ENCODE measurements at places on chromosomes 1 and 21.

GRCh38 chr1:97270508-97271307 lies 549.1 kb downstream of the PTBP2 start:
- no peak for DNase-seq

DNA sequence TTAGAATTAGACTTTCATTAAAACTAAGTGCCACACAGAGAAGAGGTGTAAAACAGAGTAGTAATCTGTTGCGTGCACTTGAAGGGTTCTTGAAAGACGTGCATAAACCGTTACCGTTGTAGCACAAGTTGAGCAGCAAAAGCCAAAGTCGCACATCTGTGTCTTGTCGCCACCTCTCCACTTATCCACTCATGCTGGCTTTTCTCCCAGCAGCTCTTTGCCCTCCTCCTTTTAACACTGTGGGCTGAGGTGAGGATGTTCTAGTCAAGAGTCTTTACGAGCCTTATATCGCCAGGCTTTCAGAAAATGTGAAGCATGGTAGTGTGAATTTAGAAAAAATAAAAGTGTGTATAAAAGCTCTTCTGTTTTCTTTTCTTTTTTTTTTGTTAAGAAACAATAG lies 48.0 kb downstream of the NR5A2 start:
- DNase-seq, result no peak

- DNase-seq, result no peak
Measured at GRCh38 chr1:19802269-19802668, 2.6 kb upstream of the TMCO4 start.

GRCh38 chr21:38810034-38810825 lies 4.5 kb downstream of the ETS2 start:
- DNase-seq, result no peak

- DNase-seq, result no peak
Measured at GRCh38 chr1:209884665-209885117, 53.3 kb upstream of the SYT14 start.

DNA sequence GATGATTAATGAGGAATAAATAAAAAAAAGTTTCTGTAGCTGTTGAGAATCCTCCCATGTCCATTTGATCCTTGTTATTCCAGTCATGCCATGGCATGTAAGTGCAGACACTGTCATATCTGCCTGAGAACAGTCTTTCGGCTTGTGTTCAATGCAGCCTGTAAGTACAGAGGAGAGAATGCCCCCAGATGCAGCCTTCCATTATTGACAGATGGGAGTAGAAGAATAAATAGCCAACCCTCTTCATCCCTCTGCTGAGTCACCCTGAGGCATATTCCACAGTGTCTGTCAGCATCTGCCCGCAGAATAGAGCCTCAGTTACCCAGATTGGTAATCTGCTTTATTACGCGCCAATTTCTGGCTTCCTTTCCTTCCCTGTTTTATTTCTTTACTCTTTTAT lies 139.4 kb downstream of the LRRC7 start:
- no peak for DNase-seq

GRCh38 chr1:40265298-40265697 lies 7.3 kb downstream of the ZMPSTE24 start:
- no peak for DNase-seq

GRCh38 chr1:85225624-85226380 lies 25.0 kb upstream of the SYDE2 start:
- DNase-seq, result no peak

GRCh38 chr1:228370941-228371740 lies 35.5 kb downstream of the TRIM11 start:
- no peak for DNase-seq

DNA sequence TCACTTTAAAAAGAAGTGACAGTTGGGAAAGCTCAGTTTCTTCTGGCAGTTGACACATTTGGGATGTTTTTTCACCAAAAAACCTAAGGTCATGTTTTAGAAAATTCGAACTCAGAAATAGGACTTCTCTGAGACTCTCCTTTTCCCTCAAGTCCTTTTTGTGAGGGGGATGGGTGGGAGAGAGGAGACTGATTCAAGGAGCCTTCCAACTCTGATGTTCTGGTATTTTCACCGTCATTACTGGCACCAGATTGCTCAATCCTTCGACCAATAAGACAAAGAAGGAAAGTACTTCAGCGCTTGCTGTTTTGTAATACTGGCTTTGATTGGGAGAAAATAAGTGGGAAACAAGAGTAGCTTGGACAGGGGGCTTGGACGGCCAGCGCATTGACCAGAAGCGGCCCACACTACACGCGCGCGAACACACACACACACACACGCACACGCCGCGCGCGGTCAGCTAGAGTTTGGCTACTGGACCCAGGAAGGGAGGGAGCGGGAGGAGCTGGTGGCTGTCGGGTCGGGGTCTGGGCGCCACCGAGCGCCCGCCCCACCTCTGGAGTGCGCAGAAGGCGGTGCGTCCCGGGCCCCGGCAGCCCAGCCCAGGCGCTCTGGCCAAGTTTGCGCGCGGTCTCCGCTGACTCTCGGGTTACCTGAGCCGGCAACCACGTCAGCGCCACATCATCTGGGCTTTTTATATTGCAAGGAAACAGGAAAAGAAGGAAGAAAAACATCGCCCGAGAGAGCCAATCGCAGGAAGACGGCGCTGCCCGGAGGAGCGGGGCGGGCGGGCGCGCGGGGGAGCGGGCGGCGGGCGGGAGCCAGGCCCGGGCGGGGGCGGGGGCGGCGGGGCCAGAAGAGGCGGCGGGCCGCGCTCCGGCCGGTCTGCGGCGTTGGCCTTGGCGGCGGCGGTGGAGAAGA lies at the start of gene KCNK1:
Gene KCNK1, plus strand, starts transcription at position 855 of the 921 bp plus-strand sequence. Its CDS starts 66 bp downstream, at position 921.
- DNase-seq, result no peak

- DNase-seq, result no peak
Measured at GRCh38 chr1:84946631-84947030, 50.3 kb downstream of the MCOLN2 start.

GRCh38 chr21:10464975-10465374 lies 56.4 kb upstream of the TPTE start:
- DNase-seq, result no peak

DNA sequence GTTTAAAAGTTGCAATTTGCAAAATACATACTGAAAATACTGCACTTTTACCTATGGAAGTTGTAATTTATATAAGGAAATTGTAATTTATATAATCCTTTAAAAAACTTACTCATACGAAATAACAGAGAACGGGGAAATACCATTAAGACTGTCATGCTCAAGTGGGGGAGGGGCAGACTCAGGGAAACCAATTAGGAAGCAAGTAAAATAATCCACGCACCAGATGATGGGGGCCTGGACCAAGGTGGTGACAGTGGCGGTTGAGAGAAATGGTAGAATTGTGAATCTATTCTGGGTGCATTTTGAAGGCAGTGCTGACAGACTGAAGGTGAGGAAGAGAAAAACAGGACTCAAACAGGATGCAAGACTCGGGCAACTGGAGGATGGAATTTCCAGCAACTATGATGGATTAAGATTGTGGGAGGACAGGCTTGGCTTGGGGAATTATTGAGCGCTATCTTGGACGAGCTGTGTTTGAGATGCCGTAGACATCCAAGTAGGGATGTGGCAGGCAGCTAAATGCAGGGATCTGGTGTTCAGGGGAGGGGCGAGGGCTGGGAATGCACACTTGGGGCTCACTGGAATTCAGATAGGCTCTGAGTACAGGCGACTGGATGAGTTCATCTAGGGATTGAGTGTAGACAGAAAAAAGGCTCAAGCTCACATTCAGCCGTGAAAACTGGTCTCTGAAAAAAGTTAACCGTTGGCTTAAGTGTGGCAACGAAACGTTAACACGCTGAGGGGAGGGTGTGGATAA lies 977 bp downstream of the LCA5L start:
- no peak for DNase-seq

DNA sequence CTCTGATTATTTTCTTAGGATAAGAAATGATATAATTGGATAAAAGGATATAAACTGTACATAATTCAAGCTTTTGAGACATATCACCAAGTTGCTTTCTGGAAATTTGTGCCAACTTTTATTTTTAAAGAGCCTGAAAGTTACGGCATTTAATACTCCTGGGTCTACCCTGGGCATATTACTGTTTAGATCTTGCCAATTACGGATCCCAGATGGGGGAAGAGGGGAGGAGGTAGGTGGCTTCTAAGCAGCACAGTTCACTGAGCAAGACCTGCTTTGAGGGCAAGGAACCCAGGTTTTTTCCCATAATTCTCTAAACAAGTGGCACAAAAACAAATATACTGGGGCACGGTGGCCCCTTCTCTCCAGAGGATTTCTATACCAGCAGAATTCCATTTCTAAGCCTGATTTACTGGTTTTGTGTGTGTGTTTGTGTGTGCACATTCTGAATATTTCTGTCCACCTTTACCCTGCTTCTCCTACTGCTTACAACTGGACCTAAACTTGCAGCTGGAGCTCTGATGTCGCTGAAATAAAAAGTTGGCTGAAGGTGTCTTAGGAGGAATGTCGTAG lies 76.7 kb downstream of the LAMC2 start:
- DNase-seq, result no peak

DNA sequence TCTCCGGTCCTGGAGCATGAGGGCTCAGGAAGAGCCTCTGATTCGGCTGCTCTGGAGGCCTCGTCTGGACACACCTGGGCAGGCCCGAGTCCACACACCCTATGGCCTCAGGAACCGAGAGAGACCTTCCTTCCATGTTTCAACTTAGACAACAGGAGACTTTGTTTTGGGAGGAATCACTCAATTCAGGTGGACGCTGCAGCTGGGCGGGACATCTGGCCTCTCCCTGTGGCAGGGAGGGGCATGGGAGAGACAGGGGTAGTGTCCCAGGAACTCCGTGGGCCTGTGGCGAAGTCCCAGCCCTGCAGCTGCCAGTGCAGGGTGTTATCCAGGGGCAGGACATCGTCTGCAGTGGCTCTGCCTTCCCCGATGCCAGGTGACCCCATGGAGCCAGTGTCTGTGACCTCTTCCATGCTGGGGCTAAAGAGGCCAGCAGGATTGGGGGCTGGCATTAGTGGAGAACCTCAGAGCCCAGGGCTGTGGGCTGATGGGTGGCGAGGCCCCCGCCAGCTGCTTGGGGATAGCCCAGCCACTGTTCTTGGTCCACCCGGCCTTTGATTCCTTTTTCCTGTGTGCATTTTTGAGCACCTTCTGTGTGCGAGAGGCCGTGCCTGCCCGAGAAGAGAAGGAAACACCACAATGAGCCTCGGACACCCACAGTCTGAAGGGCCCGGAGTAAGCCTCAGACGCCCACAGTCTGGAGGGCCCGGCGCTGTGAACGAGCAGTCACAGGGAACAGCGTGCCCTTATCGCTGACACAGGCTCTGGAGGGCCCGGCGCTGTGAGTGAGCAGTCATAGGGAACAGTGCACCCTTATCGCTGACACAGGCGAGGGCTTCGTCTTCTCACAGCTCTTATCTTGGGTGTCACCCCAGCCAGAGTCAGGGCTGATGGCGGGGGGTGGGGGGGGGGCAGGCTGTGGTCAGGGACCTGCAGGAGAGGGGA lies 6.2 kb downstream of the COL18A1 start:
- DNase-seq, result no peak

GRCh38 chr1:193115629-193116227 lies 6.1 kb upstream of the CDC73 start:
- no peak for DNase-seq

GRCh38 chr1:185208626-185209180 lies 51.7 kb downstream of the SWT1 start:
- DNase-seq, result no peak

GRCh38 chr1:18013216-18013615 lies 94.4 kb upstream of the IGSF21 start:
- no peak for DNase-seq

DNA sequence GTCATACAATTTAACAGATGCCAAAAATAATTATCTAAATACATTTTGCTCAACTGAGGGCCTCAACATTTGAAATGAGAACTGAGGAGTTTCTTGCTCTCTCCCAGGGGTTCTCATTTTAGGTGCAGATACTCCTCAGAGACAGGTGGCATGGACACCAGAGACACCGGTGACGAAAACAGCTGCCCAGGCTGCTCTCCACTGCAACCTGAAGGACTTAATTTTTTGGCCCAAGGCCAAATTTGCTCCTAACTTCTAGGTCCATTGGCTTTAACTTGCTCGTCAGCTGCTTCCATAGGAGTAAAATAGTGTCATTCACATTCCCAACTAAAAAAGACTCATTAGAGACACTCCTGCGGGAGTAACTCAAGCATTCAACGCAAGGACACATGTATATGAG lies 87.0 kb downstream of the NRIP1 start:
- no peak for DNase-seq

DNA sequence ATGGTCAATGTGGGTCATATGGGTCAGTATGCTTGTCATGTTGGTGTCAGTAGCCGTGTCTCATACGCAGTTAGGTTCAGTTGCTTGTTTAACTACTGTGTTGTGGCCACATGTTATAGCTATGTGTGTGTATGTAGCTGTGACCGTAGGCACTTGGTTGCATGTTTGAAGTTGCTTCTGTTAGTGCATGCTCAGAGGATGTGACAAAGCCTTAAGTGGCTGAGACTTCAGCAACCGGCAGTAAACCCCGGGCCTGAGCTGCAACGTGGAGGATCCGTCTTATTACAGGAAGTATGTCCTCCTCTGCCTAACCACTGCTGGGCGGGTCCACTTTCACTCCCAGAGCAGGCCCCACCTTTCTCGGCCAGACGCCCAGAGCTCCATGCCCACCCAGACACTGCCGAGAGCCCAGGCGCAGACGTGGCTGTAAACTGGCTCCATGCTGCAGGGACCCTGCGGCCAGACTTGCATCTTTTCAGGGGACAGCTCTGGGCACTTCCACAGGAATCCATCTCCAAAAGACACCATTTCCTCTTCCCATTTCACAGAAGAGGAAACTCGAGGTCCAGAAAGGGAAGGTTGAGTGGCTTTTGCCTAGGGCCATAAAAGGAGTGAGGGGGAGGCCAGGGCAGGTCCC lies 2.2 kb downstream of the TCEA3 start:
- DNase-seq, result no peak

- DNase-seq, result no peak
Measured at GRCh38 chr1:17689011-17689410, 66.1 kb upstream of the ACTL8 start.

DNA sequence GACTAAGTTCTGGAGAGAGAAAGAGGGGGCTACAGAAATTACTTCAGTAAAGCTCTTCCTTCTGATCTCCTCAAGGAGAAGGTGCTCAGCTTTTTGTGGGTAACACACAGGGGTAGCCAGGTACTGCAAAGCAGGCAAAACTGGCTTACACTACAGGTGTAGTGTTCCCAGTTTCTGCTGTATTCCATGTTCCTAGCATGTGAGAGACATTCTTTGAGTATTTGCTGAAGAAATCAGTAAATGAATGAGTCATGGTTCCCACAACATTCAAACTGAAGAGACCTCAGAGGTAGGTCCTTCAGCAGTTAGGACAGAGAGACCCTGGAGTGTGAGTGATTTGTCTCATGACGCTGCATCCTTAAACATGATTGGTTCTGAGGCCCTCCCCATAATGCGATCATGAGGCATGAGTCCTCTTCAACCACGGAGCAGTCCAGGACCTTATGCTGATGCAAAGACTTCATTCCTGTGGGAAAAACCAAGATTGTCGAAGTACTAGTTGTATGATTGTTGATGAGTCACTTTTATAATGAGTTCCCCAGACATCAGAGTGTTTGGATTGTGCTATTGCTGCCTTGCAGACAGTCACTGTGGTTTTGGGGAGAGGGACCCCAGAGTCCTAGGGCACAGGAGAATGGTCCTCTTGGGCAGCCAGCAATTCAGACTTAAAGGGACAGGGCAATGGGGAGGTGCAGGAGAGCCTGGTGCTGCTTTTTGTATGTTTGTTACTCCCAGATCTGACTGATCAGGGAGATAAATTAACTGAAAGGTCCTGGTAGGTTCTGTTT lies 2.7 kb upstream of the OR10J4 start:
- DNase-seq, result no peak

All from MM.1S (cell line).